ENCODE measurements at places on chromosomes 4 and X. TPM values are rescaled to one million over a fixed set of nuclear protein-coding genes. Genes with fewer than 3 reads are reported as not detected.

SMIM10L2A gene
- 10.4 TPM for polyA plus RNA-seq

DNA sequence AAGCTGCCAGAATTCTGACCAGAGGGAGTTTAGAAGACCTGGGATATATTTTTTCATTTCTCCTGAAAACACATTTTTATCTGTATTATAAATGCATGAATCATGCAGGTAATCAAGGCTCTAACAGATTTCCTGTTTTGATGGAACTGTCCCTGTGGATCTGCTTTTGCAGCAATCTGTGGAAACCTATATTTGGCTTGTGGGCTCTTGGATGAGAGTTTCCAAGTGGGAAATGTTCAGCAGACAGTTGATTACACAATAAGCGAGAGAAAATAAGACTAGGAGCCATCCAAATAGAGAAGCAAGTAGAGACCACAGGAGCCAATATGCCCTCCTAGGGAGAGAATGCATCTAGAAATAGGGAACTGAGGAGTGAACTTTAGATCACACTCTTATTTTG lies 105.0 kb downstream of the NDST3 start:
- DNase-seq, result no peak

DNA sequence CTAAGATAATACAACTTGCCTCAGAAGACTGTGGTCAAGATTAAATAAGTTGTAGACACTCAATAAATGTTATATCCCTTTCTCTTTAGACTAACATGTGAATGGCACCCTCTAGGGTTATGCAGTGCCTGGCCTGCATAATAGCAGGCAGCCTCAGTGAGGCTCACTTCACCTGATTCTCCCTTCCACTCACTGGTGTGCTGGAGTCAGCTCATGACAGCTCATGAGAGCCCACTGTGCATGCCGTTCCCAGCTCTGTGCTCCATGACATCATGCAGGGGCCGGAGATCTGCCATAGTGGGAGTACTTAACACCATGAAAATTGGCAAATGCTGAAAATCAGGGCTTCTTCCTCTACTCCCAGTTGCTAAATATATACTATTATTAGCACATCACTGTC lies 64.5 kb downstream of the TEC start:
- no peak for DNase-seq

CENPE gene
- polyA plus RNA-seq, result 13.1 TPM
